Stomach (tissue), 19 donors: ENCODE measurements at places on chromosomes 2 and 18.

GRCh38 chr2:207184348-207184747 is 18.6 kb upstream of the KLF7 start:
- DNase-seq, result no peak

- no peak for DNase-seq
These were observed 308.0 kb downstream of the CMPK2 start for GRCh38 chr2:6557737-6558136.

DNA sequence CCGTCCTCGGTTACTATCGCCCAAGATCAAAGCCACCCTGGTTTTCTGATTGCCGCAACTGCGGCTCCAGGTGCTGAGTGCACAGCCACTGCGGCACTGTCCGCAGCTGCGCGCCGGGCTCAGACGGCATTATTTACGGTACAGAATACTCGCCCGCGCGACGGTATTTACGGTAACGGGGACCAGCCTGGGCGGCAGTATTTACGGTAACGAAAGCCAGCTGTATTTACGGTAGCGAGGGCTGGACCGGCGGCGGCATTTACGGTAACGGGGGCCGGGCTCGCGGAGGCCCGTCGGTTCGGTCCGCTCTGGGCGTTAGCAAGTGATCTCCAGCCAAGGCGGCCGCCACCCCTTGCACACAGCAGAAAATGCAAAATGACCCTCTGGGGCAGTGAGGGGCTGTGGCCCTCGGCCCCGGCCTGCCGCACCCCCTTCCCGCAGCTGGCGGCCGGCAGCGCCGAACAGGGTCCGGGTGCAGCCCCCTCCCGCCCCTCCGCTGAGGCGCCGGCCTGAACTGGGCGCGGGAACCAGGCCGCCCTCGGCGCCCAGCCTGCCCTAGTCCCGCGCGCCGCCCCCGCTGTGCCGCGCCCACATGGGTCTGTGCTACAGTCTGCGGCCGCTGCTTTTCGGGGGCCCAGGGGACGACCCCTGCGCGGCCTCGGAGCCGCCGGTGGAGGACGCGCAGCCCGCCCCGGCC is at the start of gene GNAL:
Gene GNAL (plus strand): TSS at position 293 of the 697 bp plus-strand sequence. CDS start 300 bp downstream, at position 593.
- DNase-seq, result peak; percentile 92

DNA sequence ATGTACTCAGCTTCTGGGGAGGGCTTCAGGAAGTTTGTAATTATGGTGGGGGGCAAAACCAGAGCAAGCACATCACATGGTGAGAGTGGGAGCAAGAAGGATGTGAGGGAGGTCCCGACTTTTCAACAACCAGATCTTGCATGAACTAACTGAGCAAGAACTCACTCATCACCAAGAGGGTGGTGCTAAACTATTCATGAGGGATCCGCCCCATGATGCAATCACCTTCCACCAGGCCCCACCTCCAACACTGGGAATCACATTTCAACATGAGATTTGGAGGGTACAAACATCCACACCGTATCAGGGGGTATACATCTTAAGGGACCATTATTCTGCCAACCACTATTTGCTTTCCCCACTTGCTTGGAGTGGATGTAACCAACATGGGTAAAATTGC is 209.6 kb upstream of the HNRNPA3 start:
- no peak for DNase-seq

- peak; percentile 21 for DNase-seq
These were observed 13.2 kb downstream of the ZNF804A start for GRCh38 chr2:184611361-184612085.

GRCh38 chr2:168336786-168337388 is 89.5 kb upstream of the STK39 start:
- DNase-seq, result peak; percentile 86
